COLO829 (cell line): ENCODE measurements at places on chromosomes 7 and 10.

DNA sequence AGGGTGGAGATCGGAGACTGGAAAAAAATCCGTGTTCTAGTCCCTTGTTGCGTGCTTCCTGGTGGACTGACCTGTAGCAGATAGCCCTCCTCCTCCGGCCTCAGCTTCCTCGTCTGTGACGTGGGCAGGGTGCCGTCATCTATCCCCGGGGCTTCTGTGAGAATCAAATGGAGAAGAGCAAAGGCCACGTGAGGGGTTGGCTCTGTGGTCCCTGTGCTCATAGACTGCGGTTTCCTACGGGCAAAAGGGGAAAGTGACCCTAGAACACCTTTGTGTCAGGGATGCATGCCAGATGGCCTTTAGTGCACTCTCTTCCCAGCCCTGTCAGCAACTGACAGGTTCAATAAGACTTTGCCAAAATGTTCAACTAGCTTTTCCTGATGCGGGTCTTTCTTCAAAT is 33.7 kb downstream of the GRK5 start:
- DNase-seq = no peak

DNA sequence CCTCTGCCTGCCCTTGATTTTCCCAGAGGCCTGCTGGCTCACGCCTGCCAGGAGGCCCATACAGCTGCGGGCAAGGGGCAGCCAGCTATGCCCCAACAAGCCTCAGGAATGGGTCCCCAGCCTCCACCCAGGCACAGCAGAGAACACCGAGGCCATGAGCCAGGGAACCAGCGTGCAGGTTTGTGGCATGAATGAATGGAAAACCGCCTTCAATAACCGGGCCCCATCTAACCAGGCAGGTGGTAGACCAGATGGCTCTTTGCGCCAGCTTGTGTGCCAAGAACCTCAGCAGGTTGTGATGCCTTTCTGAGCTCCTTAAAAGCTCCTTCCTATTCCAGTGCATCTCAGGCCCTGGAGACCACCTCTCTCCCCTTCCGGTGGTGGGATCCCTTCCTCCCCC is 50.2 kb downstream of the ELFN1 start:
- no peak for DNase-seq

DNA sequence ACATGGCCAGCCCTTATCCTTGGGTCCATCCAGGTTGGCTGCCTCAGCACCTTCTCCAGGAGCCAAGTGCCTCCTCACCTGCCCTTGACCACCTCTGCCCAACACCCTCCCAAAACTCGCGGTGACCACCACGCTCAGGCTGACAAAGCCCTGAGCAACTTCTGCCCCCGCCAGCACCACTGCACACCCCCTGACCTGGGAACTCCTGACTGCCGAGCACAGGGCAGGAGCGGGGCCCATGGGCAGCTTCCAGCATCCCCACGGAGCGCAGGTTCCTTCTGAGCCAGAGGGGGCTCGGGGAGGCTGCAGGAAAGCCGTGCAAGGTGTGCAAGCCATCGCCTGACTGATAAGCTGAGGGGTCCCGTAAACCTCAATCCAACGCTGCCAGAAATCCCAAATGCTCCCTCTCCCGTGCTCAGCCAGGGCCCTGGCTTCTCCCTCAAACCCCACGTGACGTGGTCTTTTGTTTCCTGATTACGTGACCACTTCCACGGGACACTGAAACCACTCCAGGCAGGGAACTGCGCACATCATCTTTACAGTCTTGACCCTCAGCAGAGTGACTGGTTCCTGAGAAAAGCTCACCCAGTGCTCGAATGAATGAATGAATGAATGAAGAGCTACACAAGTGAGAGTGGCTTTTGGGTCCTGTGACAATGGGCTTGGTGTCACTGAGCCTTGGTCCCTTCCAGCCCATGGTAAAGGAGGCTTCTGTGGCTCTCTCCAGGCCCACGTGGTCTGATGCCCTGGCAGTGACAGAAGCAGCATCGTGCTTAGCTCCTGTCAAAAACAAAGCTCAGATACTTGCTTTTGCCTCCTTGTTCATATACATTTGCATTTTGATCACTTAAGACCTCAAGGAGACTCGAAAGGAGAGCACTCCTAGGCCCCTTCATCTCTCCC is 249.8 kb upstream of the PPP2R2D start:
- no peak for DNase-seq

DNA sequence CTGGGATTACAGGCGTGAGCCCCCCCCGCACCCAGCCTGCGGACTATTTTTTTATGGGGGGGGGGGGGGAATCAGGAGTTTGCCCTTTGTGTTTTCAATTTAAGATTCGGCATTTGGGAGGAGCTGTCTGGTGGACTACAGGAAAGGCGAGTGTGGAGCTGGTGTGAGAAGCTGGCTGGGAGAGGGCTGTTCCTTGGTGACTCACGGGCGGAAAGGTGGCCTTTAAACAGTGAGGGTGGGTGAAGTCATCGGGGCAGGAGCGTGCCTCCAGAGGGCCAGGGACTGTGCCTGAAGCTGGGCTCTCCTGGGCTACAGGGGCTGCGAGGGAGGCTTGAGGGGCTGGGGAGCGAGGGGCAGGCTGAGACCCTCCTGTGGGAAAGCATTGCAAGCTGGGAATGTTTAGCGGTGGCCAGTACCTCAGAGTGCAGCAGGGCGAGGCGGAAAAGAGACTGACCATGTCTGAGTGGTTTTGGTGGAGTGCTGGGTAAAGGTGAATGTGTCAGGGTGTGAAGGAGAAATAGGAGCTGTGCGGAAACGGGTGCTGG is 39.7 kb upstream of the ZNF32 start:
- DNase-seq = no peak

DNA sequence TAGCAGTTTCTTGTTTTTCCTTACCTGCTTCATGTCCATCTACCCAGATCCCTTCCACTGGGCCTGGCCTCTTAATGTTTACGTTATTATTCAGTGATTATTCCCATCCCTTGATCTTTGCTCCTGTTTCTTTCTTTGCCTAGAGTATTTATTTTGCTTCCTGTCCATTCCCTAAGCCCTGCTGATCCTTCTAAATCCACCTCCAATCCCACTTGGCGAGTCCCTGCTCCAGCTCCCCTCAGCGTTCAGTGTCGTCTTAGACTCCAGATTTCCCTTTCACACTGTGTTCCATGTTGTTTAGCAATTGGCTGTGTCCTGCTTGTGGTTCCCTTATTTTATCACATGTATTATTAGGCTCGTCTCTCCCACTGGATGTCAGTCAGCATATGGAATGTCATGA is 7.3 kb downstream of the PPP2R2D start:
- no peak for DNase-seq
